ENCODE measurements at places on chromosomes 6 and 20.

GRCh38 chr6:167097770-167098169 is 25.1 kb upstream of the CCR6 start:
- no peak for DNase-seq

DNA sequence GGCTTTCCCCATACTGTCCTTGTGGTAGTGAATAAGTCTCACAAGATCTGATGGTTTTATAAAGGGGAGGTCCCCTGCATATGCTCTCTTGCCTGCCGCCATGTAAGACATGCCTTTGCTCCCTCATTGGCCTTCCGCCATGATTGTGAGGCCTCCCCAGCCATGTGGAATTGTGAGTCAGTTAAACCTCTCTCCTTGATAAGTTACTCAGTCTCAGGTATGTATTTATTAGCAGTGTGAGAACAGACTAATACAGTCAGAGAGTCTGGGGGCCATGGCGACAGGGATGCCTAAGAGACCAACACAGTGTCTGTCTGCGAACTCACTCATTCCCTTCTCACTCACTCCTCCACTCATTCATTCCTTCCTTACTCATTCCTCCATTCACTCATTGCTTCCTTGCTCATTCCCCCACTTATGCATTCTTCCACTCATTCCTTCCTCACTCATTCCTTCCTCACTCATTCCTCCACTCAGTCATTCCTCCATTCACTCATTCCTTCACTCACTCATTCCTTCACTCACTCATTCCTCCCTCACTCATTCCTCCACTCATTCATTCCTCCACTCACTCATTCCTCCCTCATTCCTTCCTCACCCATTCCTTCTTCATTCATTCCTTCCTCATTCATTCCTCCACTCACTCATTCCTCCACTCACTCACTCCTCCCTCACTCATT is 137.5 kb upstream of the AGPAT4 start:
- no peak for DNase-seq

DNA sequence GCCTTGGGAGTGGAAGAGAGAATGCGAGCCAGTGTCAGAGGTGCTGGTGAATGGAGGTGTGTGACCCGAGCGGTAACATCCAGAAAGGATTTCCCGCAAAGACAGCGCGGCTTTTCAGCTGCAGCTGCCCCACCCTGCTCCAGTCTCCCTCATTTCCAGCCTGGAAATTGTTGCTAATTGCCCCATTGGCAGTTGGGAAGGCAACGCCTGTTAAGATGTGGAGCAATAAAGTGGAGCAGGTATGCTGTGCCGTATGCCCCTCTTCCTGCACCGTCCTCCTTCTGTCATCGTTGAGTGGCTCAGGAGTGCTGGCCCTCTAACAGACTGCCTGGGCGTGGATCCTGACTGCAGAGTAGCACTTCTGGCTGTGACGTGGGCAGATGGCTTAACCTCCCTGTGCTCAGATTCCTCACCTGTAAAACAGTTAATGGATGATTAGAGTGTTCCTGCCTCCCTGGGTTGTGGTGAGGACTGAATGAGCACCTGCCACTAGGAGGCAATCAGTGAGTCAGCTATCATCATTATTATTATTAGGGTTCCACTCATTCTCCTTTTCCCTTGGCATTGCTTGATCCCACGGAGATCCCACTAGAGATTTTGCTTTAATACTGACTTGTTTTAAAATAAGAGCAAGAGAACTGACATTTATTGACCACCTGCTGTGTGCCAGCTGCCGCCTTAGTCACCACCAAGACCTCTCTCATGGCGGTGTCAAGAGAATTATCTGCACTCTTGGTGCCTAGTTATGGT is 11.7 kb downstream of the ARFGEF2 start:
- no peak for DNase-seq

DNA sequence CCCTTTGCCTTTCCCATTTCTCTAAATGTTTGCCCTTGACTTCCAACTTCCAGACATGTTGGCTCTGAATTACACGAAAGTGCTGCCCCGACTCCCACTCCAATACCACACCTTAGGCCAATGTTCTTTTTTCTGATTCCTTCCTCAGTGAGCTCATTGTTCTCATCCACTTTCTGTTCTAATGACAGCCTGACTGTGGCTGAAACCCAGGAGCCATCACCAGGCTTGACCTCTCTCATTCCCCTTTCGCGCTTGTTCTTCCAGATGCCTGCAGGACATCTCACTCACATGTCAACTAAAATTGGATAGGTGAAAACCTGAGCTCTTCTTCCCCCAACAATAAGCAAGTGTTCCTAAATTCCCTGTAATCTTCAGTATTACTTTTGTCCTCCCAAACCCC is 40.4 kb downstream of the PTPRK start:
- DNase-seq, result no peak

GRCh38 chr20:13102237-13102636 is 93.5 kb downstream of the SPTLC3 start:
- no peak for DNase-seq

GRCh38 chr20:19368351-19368750 is 155.9 kb downstream of the SLC24A3 start:
- DNase-seq, result no peak

GRCh38 chr6:39876111-39876510 is 58.2 kb downstream of the MOCS1 start:
- no peak for DNase-seq

DNA sequence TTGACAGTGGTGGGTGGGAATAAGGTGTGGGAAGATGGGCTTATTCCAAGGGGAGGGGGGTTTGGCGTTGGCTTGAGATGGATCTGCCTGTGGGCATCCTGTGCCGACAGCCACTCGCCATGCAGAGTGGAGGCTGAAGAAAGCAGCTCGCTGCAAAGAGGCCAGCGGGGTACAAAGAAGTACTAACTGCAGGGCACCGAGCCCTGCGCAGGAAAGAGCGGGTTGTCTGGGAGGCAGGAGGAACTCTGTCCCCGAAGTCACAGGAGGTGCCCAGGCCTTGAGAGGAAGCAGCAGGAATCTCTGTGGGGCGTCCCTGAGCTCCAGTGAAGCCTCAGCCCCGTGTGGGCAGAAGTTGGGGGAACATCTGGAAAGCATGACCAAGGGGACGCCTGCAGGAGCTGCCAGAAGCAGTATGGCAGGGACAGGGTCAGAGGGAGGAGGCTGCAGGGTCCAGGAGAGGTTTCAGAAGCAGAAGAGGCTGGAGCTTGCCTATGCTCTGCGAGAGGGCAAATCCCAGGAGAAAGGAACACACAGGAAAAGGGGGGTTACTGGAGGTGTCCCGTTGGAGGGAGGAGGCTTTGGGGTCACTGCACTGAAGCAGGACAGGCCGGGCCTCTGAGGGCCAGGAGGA is 77.2 kb downstream of the THBS2 start:
- DNase-seq, result no peak

GRCh38 chr20:17765017-17765416 is 65.3 kb downstream of the BANF2 start:
- DNase-seq, result no peak

DNA sequence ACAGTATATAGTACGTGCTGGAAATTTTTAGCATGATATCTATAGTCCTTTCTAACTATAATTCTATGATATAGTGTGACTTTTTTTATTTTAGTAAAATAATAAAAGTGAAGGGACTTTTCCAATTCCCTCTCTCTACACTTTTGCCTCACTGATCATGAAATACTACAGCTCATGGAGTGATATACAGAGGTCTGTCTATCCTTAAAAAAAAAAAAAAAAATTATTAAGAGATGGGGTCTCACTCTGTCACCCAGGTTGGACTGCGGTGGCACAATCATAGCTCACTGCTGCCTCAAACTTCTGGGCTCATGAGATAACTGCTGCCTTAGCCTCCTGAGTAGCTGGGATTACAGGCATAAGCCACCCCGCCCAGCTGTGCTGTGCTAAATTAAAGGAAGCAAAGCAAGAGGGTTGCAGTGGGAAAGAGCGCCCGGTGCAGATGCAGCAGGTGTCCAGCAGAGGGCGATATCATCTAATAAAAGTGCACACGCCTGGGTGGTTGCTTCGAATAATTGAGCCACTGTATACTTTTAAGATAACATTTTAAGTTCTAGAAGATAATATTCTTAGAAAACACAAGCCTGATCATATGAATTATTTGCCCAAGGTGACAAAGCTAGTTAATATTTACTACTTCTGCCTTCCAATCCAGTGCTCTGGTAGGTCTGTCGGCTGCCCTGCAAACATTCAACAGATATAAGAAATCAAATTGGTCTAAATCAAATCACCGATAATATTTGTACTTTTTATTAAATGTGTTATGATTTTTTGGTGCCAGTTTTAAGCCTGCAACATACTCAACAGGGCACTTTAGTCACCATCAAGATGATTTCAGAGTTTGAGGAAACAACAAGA is 94.9 kb upstream of the NT5E start:
- DNase-seq, result no peak

DNA sequence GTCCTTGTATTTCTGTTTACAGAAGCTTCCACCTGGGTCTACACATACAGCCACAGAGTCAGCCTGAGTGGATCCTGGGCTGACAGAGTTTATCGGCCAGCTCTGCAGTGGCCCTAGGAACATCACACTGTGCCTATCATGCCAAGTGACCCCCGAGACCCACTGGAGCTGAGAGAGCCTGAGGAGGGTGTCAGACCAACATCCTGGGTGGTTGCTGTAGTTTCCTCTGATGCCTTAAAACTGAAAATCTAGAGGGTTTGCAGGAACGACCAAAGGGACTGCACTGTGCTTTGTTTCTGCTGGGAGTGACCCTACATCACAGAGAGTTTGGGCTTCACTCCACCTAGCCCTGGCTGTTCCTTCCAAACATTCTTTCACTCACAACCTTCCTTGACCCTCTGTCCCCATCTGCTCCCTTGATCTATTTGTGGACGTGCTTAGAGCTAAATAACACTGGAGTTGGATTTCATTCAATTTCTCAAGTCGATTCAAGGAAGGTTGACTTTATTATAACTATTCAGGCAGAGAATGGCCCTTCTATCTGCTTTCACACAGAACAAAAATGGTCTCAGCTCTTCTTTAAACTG is 18.1 kb downstream of the MYLK4 start:
- DNase-seq, result no peak

All from epithelial cell of prostate (primary cell).